ENCODE measurements at places on chromosomes 12 and 14. TPM values are rescaled to one million over a fixed set of nuclear protein-coding genes. Genes with fewer than 3 reads are reported as not detected.

The HOXC4 gene
- total RNA-seq = 3.1 TPM

The RNASE1 gene
- 406 TPM for total RNA-seq

The TMEM253 gene
- not detected for total RNA-seq

The ZNF385A gene
- total RNA-seq = 22.5 TPM

The ITGB7 gene
- total RNA-seq = 4.5 TPM

The DACT1 gene
- total RNA-seq = 7.8 TPM

The OAS3 gene
- total RNA-seq = 6.2 TPM

The IL26 gene
- not detected for total RNA-seq

The ISM2 gene
- not detected for total RNA-seq

DNA sequence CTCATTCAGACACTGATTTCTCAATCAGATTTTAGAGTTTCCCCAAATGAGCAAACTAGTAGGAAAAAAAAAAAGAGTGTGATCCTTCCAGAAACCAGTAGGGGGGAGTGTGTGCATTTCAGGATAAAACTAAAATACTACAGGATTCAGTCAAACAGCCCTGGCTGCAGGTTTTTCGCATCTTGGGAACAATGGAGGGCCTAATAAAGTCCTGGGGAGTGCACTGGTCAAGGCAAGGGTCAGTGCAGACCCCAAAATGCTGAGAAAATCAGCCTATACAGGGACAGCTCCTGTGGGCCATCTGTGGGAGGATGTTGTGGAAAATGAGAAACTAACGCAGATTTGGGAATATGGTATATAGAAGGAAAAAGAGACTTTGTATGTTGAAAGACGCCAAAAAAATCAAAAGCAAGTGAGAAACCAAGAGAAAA is 22.2 kb upstream of the ABCD4 start:
- no peak for ATAC-seq

- no peak for ATAC-seq
Measured at GRCh38 chr12:76957301-76957700, 78.5 kb upstream of the CSRP2 start.

DNA sequence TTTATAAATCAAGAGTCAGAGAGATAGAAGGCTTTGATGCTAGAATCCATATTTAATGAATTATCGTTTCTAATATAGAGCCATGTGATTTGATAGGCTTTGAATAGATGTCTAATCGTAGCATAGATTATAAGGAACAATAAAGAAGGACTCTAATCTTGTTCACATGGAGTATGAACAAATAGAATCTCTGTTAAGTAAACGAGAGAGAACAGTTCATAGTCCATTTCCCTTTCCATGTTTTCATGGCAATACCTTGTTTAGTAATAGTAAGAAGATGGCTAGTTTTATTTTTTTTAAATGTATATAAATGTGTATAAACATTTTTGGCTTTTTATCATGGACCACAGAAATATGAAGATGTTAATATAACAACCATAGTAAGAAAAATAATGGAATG is 32.3 kb upstream of the RAD51AP1 start:
- no peak for ATAC-seq

DNA sequence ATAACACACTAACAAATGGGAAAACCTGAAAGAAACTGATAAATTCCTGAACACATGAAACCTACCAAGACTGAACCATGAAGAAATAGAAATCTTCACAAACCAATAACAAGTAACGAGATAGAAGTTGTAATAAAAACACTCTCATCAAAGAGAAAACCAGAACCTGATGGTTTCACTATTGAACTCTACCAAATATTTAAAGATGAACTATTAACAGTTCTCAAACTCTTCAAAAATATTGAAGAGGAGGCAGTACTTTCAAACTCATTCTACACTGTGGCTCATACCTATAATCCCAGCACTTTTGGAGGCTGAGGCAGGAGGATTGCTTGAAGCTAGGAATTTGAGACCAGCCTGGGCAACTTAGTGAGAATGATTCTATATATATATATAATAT is 48.4 kb upstream of the TMTC2 start:
- no peak for ATAC-seq

DNA sequence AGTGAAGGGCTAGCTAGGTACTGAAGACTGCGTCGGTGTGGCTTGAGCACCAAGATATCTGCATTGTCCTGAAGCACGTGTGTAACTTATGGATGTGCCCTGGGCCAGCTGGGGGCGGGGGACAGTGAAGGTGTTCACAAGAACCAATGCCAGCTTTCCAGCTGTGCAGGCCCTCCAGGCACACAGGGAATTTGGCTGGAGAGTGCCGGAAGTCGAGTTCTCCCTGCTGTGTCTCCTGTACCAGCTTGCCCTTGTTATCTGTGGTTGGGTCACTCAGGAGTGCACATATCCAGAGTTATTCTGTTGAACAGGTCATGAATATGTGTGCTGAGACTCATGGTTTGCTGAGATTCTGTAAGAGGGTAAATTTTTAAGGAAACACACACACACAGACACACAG is 75.9 kb upstream of the CRY1 start:
- ATAC-seq = no peak

GRCh38 chr12:97938031-97938430 is 475.4 kb downstream of the RMST start:
- ATAC-seq = no peak

DNA sequence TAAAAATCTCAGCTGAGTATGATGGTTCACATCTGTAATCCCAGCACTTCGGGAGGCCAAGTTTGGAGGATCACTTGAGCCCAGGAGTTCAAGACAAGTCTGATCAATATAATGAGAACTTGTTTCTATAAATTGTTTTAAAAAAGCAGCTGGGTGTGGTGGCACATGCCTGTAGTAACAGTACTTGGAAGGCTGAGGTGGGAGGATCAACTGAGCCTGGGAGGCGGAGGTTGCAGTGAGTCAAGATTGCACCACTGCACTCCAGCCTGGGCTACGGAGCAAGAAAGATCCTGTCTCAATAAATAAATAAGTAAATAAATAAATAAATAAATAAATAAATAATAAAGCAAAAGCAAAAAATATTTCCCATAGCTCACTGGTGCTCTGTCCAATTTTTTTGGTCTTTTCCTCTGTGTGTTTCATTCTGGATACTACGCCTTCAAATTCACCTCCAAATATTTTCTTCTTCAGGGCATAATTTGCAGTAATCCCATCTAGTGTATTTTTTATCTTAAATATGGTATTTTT is 32.7 kb upstream of the SNX6 start:
- no peak for ATAC-seq

DNA sequence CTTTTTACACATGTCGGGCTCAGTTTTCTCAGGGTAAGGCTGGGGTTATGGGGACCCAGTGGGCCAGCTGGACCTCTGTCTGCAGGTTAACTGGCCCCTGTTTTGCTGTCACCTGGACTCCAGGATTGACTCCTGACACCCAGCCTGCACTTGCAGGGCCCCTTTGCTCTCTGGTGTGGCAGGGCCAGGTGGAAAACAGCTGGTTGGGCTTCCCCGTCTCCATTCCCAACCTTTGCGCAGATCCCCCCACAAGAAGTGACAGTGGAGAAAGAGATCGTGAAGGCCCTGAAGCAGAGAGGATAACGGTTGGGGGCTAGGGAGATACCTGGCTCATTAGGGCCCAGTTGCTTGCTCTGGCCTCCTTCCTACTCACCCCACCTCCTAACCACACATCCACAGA is 1.5 kb upstream of the PPP1R1A start:
- no peak for ATAC-seq

Data from gastroesophageal sphincter (tissue), 4 donors.